HuH-7 (cell line): ENCODE measurements at places on chromosomes 1 and 21.

- no peak for DNase-seq
These were observed 95.4 kb downstream of the INTS7 start for GRCh38 chr1:211939876-211940468.

- DNase-seq, result no peak
These were observed 87.1 kb downstream of the ABCA4 start for GRCh38 chr1:94033849-94034248.

GRCh38 chr1:200889571-200889970 is 5.1 kb upstream of the INAVA start:
- no peak for DNase-seq

- no peak for DNase-seq
These were observed 15.2 kb downstream of the LRRN2 start for GRCh38 chr1:204670152-204670927.

DNA sequence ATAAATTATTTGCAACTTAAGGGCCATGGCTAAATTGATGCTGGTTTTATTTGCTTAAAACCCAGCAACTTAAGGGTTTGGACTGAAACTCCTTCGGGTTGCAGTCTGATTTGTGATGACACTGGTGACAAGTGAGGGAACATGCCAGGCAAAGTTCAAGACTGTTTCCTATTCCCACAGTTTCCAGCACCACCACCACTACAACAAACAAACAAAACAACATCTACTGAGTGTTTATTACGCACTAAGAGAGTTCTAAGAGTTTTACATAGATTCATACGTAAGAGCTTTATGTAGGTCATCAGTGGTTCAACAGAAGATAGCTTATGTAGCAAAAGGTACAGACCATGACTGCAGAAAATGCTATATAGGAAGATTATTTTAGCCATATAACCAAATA is 1582.1 kb downstream of the BRINP3 start:
- DNase-seq, result no peak

DNA sequence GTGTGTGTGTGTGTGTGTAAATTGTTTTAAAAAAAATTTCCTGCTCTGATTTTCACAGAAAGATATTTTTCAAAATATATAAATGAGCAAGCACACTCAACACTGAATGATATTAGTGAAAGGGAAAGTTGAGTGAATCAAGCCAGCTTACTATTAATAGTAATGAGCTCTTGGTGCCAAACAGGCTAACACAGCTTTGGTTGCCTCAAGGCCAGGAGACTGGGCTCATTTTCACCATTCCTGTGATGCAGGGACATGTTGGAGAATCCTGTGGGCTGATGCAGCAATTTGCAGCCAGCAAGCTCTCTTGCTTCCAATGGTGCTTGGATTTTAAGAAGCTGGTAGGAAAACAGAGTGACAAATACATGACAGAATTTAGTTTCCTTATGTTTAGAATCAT is 30.2 kb downstream of the PLA2G4A start:
- DNase-seq, result no peak

DNA sequence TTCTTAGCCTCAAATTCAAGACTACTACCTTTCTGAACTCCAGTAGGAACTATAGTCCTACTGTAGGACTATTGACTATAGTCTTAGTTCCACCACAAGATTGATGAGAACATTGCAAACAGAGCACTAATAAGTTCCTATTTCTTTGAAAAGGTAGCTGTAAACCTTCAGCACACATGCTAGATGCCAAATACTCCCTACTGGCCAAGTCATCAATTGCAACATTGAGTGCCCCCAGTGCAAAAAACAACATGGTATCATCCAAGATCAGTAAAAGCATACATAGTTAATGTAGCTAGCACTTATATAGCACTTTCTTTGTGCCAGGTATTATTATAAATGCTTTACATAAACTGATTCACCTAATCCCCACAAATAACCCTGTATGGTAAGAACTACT is 99.8 kb downstream of the MRPL39 start:
- DNase-seq, result peak; percentile 2

DNA sequence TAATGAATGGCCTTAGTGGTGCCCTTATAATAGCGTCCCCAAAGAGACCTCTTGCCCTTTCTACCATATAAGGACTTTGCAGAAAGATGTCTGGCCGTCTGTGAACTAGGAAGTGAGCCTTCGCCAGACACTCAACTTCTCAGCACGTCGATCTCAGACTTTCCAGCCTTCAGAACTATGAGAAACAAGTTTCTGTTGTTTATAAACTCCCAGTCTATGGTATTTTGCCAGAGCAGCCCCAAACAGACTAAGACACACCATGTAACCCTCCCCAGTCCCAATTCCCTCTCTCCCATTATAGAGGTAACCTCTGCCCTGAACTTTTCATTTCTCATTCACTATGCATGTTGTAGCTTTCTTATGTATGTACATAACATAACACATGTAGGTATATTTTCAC is 55.7 kb downstream of the NID1 start:
- no peak for DNase-seq

GRCh38 chr1:198462365-198463019 is 78.0 kb downstream of the ATP6V1G3 start:
- no peak for DNase-seq

DNA sequence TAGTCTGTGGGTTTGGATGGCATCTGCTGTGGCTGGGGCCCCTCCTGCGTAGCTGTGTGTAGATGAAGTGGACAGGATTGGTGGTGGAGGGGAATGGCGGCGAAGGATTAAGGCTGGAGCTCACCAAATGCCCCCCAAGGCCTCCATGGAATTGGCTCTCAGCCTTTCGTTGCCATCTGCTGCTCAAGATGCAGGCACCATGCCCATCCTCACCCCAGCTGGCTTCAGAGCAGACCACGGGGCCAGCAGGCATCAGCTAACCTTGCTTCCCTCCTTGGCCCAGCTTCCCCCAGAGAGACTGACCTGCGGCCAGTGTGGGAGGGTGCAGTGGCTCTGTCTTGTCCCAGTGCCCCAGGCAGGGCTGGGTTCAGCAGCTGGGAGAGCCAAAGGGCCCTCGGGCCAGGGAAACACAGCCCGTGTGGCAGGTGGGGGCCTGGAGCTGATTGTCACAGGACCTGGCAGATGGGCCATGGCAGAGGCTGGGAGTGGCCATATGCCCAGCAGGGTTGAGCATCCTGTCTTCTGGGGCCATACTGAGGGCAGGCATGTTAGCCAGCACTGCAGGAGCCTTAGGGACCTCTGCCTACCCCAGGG is 66.8 kb upstream of the ACTL8 start:
- DNase-seq, result no peak

GRCh38 chr1:203317429-203318228 is 12.3 kb downstream of the BTG2 start:
- DNase-seq, result no peak

GRCh38 chr1:39692152-39693074 is 1.2 kb upstream of the HPCAL4 start:
- no peak for DNase-seq

- no peak for DNase-seq
These were observed 267.7 kb downstream of the ZNF648 start for GRCh38 chr1:181793831-181794230.

- no peak for DNase-seq
These were observed 33.5 kb upstream of the AKT3 start for GRCh38 chr1:243883551-243883950.

- no peak for DNase-seq
These were observed 33.5 kb upstream of the TARBP1 start for GRCh38 chr1:234512451-234512861.
